ENCODE measurements at places on chromosomes 1 and 21.

- no peak for DNase-seq
Measured at GRCh38 chr21:38968887-38969543, 163.3 kb downstream of the ETS2 start.

GRCh38 chr1:20982316-20982715 lies 194.4 kb downstream of the EIF4G3 start:
- no peak for DNase-seq

GRCh38 chr1:20194757-20195461 lies 8.6 kb upstream of the PLA2G2C start:
- DNase-seq = no peak

- DNase-seq = no peak
Measured at GRCh38 chr1:37602750-37603694, 7.3 kb upstream of the GNL2 start.

GRCh38 chr1:226946841-226947240 lies 6.7 kb downstream of the COQ8A start:
- DNase-seq = no peak

- DNase-seq = no peak
Measured at GRCh38 chr1:3442901-3443300, 11.6 kb upstream of the ARHGEF16 start.

GRCh38 chr1:2088458-2088857 lies 38.2 kb downstream of the PRKCZ start:
- no peak for DNase-seq

DNA sequence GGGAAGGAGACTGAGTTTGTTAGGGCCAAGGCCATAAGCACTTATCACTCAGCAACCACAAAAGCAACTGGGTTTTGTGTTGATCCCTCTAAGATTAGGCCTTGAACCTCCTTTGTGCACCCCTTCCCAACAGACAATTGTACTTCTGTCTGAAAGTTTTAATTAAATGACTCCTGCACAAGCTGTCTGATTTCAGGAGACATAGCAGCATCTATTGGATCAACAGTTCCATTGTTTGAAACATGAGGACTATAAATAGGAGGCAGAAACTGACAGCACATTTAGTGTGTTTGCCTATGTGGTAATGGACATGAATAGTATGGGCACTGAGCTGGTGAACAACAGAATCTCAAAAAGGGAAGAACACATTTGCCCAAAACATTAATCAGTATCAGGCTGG lies 167.3 kb upstream of the KCNJ6 start:
- no peak for DNase-seq

All from C1 segment of cervical spinal cord (tissue), 14 donors.